ENCODE measurements at places on chromosomes 11 and 22.
A peak's percentile ranks its signal among the peaks of the same experiment; 100 is the strongest.

- DNase-seq = no peak
These were observed 12.6 kb upstream of the P2RY6 start for GRCh38 chr11:73259406-73260126.

DNA sequence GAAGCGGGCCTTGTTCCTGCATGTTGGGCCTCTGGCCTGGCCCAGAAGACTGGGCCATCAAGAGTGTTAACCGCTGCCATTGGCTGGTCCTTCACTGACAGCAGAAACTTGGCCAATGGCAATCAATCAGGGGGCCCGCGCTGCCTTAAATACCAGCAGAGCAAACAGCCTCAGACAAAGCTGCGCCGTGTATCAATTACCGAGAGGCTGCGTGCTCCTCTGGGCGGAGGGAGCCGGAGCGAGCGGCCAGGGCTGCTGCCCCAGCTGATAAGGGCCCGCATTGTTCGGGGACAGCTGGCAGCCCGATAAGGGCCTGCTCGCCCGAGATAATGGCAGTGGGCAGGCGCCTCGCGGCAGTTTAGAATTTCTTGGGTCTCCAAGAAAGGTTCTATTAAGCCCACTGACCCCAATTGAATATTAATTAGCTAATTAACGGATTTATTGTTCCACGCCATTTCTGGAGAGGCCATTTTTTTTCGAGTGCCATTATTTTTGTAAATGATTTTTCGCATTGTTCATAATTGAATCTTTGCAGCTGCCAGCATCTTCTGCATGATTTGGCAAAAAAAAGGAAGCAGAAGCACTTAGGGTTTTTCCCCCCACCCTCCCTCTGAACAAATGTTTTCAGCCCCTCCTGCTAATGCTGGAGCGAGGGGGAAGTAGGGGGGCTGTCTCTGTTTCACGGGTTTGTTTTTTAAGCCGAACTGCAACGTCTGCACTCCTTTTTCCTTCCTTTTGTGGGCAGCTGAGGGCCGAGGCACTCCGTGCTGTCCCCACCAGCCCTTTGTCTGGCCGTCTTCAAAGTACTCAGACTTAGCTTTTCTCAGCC, 37.6 kb upstream of the RIC3 start:
- no peak for DNase-seq

GRCh38 chr22:39309881-39310714, 9.3 kb downstream of the RPL3 start:
- peak; percentile 28 for DNase-seq

DNA sequence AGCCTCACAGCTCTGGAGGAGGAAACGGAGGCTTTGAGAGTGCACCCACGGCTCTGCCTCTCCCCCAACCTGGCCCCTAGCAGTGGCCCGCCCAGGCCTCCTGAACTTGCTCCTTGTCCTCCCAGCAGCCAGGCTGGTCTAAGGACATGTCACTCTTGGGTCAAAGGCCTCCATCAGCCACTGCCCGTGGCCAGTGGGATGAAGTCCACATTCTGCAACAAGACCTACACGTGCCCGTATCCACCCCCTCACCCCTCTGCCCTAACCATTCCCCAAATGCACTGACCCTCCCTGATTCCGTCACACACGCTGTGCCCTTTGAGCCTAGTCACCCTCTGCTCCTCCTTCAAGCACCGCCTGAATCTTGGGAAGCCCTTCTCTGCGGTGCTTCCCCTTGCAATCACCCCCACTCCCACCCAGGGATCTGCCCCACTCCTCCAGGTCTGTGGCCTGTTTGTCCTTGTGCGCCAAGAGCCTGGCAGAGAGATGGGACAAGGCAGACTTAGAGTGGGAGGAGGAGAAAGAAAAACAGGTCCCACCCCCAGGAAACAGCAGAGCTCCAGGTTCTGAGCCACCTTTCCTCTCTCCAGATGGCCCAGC, 37.5 kb upstream of the TEF start:
- DNase-seq = no peak

DNA sequence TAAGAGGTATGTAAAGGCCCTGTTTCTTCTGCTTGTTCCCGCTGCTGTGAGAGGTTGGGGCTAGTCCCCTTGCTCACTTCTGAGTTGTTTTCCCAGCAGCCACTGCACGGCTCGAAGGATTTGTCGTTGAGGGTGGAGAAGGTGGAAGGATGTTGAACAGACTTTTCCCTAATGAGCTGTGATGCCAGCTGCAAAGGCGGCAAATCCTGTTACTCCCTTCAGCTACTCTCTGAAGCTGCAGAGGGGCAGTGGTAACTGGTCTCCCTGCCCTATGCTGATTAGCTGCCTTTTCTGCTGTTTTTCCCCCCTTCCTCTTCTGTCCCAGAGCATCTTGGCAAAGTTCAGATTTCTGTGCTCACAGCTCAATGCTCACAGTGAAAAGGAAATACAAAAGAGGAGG, 90.4 kb upstream of the SLC25A18 start:
- no peak for DNase-seq

- no peak for DNase-seq
These were observed 32.3 kb upstream of the CCDC89 start for GRCh38 chr11:85718126-85718943.

- DNase-seq = no peak
These were observed 3.2 kb downstream of the TTLL12 start for GRCh38 chr22:43183496-43184277.

GRCh38 chr11:86220653-86221052, 23.9 kb upstream of the EED start:
- no peak for DNase-seq

GRCh38 chr11:66593303-66593635, 284 bp downstream of the CCS start:
- DNase-seq = no peak

- no peak for DNase-seq
These were observed 10.8 kb upstream of the WEE1 start for GRCh38 chr11:9562716-9563115.

DNA sequence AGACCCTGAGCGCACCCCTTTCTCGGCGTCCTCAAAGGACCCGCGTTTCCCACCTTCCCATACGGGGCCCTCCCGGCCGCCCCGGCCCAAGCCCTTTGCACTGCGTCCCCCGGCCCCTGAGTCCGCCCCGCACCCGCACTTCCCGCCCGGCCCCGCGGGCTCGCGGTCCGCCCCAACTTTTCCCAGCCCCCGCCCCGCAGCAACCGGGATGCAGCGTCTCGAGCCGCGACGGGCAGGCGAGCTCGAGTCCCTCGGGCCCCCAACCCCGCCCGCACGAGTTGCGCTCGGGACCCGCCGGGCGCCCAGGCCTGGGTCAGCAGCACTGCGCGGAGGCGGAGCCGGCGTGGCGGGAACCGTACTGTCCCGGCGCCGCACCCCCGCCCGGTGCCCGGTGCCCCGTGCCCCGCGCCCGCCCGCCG, 371 bp downstream of the SMCO4 start:
- DNase-seq = peak; percentile 24

- DNase-seq = no peak
These were observed 54.4 kb upstream of the SYN3 start for GRCh38 chr22:33112580-33112979.

GRCh38 chr11:128133501-128133900, 453.9 kb downstream of the ETS1 start:
- no peak for DNase-seq

- DNase-seq = no peak
These were observed 33.0 kb upstream of the NARS2 start for GRCh38 chr11:78607696-78608095.

GRCh38 chr11:71476926-71477640, 24.1 kb downstream of the NADSYN1 start:
- no peak for DNase-seq

- DNase-seq = no peak
These were observed 345.1 kb upstream of the C11orf87 start for GRCh38 chr11:109076870-109077269.

- no peak for DNase-seq
These were observed 706.8 kb upstream of the ANO3 start for GRCh38 chr11:25625094-25625493.

DNA sequence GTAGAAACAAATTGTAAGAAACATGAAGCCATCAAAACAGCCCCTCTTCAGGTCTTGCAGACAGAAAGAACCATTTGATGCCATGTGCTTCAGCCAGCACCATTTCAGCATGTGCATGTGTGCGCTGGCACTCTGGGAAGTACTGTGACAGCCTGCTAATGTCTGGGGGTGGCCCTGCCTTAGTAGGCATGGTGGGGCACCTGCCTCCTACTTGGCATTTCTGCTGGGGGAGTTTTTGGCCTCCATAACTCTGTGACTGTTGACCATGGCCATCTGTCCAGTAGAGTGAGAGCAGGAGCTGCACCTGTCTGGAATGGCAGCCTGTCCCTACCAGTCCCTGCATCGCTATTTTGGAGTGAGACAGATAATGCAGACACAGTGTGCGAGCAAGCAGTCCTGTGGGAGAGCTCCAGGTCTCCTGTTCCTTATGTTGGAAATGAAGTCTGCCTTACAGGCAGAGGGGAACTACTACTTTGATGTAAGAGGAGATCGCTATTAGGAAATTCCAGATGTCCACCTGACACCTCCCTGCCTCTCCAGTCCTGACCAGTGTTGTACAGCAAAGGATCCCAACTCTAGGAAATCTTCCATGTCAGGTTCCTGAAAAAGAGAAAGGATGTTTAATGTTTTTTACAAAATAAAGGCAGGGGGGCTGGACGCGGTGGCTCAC, 102.5 kb downstream of the ATXN10 start:
- DNase-seq = no peak

DNA sequence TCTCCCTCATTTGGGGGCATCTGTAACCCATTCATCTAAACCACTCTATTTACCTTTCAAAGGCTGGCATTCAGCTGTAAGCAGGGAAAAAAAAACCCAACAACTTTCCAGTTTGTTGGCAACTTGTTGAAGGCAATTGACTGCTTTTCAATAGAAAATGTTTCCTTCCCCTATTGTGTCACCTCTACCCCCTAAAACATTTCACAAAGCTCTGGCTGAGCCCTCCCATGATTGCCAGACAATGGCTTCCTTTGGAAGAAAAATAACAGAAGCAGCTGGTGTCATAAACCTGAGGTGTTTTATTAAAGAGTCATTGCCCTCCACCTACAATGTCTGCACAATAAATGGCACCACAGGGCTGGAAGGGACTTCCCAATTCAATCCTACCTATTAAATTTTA, 22.1 kb upstream of the PSMA1 start:
- DNase-seq = no peak

DNA sequence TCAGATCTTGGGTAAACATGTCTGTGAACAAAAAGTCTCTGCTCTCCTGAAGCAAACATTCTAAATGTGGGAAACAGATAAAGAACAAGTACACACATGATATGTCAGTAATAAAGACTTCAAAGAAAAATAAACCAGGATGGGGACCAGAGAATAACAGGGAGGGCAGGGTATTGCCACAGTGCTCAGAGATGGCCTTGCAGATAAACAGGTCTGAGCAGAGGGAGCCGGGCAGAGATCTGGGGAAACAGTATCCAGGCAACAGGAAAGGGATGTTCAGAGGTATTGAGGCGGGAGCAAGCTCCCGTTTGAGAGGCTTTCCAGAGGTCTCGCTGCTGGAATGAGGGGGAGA, 2.9 kb downstream of the CCDC86 start:
- DNase-seq = no peak

- no peak for DNase-seq
These were observed 2.2 kb downstream of the LMF2 start for GRCh38 chr22:50505276-50505775.

- DNase-seq = no peak
These were observed 35.9 kb downstream of the MMP27 start for GRCh38 chr11:102669664-102670063.

DNA sequence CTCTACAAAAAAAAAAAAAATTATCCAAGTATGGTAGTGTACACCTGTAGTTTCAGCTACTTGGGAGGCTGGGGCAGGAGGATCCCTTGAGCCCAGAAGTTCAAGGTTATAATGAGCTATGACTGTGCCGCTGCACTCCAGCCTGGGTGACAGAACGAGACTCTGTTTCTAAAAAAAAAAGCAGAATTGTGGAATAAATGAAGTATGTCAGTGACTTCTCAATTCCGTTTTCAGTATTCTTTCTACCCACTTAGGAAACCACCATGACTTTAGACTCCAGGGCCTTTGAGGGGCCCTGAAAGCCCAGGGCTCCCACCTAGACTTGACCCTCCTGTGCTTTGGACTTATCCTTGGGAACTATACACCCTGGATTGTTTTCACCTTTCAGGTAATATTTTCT, 6.5 kb upstream of the NUP160 start:
- DNase-seq = no peak

DNA sequence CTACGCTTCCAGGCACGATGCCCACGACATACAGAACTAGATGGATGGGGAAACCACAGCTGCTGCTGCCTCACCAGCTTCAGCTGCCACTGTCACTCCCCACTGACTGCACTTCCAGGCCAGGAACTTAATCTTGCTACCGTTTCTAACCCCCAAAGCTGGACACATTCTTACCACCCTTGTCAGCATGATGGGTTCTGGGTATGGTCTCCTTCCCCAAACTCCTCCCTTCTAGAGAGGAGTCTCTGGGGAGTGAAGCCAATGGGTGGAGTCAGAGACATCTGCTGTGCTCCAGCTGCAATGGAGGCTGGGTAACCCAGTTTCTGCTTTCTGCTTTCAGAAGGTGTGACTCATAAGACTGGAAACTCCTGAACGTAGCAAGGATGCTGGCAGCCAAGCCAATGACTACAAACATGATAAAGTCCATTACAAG, 87.0 kb upstream of the THY1 start:
- DNase-seq = peak; percentile 52

- no peak for DNase-seq
These were observed 4.7 kb upstream of the AP1B1 start for GRCh38 chr22:29393019-29393608.

DNA sequence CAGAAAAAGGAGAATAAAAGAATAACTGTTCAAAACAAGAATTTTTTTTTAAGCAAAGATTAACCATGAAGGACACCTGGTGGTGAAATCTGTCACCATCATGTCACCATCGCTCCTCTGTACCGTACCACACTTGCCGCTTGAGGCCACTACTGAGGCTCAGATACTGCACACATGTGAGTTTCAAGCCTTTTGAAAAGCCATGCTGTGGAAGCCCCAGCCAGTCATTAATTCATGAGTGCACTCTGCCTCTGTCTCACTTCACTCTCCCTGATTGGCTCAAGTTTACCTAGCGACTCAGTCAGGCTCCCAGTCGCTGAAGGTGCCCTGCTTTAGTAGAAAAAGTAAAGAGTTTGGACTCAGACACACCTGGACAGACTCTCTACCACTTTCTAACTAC, 6.6 kb upstream of the MS4A12 start:
- DNase-seq = peak; percentile 2
